ENCODE measurements at places on chromosomes 16 and 17.

DNA sequence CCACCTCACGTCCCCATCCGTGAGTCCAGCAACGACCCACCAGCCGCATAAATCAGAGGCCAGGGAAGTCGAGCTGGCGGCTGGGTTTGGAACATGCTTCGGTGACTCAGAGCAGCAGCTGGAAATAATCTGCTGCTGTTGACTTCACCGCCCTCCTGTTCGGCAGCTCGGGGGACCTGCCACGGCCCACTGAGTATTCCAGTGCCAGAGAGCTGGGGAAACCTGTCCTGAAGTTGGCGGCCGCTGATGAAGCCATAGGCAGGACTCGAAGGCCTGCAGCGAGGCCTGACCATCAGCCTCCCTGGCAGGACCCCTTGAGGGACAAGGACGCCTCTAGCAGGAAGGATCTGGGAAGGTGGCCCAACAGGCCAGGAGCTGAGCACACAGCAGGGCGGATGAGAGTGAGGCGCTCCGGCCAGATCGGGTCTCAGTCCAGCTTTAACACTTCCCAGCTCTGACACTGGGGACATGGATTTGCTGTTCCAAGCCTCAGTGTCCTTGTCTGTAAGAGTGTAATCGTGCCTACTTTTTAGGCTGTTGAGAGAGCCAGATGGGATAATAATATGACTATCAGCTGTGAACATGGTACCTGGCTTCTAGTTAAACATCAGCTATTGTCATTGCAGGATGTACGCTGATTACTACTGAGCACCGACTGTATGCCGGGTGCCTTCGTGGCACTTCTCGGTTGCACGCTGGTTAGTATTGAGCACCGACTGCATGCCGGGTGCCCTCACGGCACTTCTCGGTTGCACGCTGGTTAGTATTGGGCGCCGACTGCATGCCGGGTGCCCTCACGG is 50.4 kb upstream of the CIBAR2 start:
- no peak for DNase-seq

GRCh38 chr17:896953-897661 is 82.5 kb downstream of the NXN start:
- no peak for DNase-seq

- DNase-seq = no peak
These were observed 12.4 kb downstream of the COL1A1 start for GRCh38 chr17:50188921-50189549.

DNA sequence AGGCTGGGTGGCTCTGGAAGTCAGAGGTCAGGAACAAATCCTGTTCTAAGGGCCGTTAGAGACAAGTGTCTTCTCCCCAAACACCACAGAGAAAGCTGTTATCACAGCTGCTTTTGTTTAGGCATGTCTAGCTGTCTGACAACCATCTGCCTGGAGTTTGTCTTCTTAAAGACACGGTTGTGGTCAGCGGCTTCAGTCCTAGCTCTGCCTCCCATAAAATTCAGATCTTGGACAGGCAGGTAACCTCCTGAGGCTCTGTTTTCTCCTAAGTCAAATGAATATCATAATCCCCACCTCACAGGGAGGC is 2.3 kb upstream of the ITGA3 start:
- DNase-seq = no peak

- no peak for DNase-seq
These were observed 11.6 kb downstream of the ACLY start for GRCh38 chr17:41907185-41907556.

DNA sequence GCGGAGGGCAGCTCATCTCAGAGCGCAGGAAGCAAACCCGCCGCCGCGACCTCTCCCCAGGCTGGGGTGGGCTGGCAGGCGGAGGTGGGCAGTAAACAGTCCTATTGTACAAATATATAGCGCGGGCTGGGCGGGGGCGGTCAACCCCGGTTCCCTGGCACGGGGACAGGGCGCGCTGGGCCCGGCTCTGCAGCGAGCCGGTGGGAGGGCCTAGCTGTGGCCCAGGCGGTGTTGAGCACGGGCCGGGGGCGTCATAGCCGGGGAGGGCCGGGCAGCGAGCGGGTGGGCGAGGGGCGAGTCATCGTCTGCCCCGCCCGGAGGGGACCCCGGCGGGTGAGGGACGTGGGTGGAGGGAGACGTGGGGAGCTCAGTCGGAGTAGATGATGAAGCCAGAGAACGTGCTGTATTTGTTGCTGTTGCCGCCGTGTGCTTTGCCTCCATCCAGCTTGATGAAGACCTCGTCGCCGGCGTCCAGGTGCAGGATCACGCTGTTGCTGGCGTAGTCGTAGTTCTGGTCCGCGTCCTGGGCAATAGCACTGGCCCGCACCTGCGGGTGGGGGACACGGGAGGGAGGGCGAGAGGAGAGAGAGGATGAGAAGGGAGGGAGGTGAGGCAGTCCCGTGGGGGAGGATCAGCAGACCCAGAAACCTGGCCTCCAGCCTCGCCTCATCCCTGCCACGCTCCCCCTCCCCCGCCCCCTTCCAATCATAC is 8.1 kb downstream of the C1QL1 start:
- no peak for DNase-seq

DNA sequence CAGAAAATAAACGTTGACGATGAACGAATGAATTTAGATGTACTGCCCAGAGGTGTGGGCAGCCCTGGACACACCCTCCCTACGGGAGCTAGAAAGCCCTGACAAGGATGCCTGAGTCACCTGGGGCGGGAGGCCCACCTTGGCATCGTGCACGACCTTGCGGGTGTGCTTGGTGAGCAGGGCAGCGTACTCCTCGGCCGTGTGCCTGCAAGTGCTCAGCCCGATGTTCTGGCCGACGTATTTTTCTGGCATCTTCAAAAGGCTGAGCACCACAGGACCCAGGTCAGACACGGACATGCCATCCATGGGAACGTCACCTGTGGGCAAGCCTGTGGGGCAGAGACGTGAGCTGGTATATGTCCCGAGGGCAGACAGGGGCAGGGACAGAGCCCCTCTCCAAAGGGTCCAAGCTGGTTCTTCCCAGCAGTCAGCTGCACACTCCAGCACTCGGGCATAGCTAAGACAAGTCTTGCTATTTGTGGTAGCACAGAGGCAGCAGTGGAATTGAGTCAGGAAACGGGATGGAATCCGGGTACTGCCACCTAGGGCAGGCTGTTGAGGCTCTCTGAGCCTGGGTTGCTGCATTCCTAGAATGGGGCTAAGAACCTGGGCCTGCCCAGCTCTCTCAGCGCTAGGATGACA is 10.8 kb downstream of the NMRAL1 start:
- no peak for DNase-seq

DNA sequence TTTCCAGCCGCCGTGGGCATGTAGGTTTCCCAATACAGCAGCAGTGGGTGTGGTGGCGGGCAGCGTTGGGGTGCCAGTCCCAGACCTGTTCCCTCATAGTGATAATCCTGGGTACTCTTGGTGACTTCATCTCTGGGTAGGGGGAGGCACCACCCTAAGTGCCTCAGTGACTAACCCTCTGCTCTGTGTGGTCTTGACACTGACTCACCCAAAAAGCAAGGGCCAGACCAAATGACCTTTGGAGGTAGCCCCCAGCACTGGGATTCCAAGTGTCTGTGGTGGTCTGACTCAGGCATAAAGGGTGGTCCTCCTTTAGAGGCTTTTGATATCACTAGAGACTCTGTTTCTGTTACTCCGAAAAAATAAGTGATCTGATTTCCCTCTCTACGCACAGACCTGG is 908 bp downstream of the CALB2 start:
- DNase-seq = no peak

GRCh38 chr16:57592591-57593003 is 35.8 kb upstream of the ADGRG1 start:
- peak; percentile 63 for DNase-seq

- DNase-seq = no peak
These were observed 80.4 kb downstream of the EFCAB5 start for GRCh38 chr17:30021708-30022317.

GRCh38 chr17:52294301-52294700 is 135.8 kb upstream of the CA10 start:
- no peak for DNase-seq

- no peak for DNase-seq
These were observed 2.7 kb upstream of the IRX5 start for GRCh38 chr16:54928016-54928356.

- no peak for DNase-seq
These were observed 8.0 kb downstream of the TBC1D24 start for GRCh38 chr16:2482708-2483534.

GRCh38 chr17:48357779-48358602 is 72.0 kb downstream of the SKAP1 start:
- DNase-seq = no peak

GRCh38 chr16:10994571-10994970 is 50.2 kb downstream of the CLEC16A start:
- DNase-seq = no peak

DNA sequence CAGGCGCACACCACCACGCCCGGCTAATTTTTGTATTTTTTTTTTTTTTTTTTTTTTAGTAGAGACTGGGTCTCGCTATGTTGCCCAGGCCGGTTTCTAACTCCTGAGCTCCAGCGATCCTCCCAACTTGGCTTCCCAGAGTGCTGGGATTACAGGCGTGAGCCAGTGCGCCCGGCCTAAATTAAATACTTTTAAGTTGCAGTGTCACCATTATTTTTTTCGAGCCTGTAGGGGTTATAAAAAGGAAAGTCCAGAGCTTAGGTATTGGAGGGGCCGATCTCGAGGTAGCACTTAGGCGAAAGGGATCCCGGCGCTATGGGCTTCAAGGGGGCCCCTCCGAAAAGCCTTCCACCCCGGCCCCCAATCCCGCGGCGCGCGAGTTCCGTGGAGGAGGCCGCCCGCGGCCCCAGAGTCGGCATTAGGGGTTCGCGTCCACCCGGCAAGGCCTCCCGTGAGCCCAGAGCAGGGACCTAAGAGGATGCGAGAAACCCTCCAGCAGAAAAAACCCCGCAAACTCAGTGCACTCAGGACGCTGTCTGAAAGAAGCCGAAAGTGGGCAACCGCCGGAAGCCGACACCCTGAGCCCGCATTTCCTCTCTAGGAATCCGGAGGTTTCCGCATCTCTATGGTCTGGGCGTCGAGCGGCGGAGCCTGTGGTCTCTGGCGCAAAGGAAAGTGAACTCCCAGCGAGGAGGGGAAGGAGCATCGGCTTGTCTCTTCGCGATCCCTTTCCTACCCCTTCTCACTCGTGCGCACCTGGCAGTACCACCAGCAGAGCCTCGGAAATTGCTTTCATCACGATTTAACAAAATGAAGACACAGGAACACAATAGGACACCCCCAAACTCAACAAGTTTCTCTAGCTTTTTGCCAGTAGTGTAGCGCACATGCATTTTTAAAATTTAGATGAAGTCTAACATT is 14.1 kb upstream of the RGS9 start:
- DNase-seq = peak; percentile 84

GRCh38 chr17:79461041-79461440 is 149.8 kb downstream of the RBFOX3 start:
- DNase-seq = no peak

- no peak for DNase-seq
These were observed 33.8 kb upstream of the KPNB1 start for GRCh38 chr17:47615766-47616424.

GRCh38 chr16:30989469-30990047 is 4.6 kb downstream of the HSD3B7 start:
- no peak for DNase-seq

GRCh38 chr16:25311950-25312349 is 54.3 kb upstream of the ZKSCAN2 start:
- no peak for DNase-seq

- DNase-seq = no peak
These were observed 17.4 kb downstream of the NF1 start for GRCh38 chr17:31112001-31112661.

DNA sequence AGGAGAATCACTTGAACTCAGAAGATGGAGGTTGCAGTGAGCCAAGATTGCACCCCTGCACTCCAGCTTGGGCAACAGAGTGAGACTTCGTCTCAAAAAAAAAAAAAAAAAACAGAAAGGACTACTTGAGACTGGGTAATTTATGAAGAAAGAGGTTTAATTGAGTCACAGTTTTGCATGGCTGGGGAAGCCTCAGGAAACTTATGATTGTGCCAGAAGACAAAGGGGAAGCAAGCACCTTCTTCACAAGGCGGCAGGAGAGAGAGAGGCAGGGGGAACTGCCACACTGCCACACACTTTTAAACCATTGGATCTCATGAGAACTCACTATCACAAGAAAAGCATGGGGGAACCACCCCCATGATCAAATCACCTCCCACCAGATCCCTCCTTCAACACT is 9.0 kb upstream of the MILR1 start:
- DNase-seq = no peak

DNA sequence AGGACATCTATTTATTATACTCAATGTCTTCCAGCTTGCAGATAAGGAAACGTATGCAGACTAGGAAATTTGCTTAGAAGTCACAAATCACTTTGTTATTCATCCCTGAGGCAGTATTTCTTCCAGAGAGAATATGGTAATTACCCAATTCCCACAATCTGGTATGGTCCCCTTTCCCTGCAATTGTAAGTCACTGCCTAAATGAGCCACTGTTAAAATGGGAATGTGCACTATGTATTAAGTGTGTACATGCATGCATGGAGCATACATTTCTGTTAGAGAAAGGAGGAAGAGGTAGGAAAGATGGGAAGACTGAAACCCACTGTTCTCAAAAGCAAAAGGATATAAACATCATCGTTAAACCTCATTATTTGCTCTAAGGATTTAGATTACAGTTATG is 10.0 kb downstream of the NUFIP2 start:
- DNase-seq = no peak

DNA sequence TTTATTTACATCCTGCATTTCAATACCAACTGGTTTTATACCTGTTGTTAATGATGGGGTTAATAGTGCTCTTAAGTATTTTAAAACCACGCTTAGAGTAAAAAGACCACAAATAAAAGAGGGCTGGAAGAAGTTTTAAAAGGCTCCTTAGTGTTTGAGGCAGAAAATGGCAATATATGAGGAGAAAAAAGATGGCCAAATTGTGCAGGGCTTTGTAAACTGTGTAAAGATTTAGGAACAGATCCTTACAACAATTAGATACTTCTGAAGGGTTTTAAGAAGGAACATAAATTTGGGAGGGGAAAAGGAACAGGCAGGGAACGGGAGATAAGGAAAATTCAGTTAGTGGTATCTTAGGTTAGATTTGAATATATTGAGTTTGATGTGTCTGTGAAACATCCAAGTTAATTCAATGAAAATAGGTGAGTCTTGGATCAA is 12.7 kb downstream of the CDC27 start:
- no peak for DNase-seq

DNA sequence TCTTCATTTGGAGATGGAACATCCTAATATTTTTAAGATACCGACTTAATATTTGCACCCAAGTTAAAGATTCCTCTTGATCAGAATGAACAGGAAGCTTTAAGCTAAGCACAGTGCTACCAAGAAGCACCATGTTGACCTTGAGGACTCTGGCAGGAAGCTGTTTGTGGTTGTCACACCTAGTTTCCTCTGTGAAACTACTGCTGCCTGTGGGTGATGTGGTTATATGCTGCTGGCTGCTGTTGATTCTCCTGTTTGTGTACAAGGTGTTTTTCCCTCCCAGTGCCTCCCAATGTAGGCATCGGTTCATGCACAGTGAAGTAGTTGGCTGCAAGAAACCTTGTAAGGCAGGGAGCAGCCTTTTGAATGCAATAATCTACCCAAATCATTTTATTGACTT is 23.4 kb downstream of the RBL2 start:
- peak; percentile 78 for DNase-seq

GRCh38 chr16:74862743-74863244 is 88.2 kb upstream of the FA2H start:
- peak; percentile 13 for DNase-seq

Data from stimulated activated CD4-positive, alpha-beta T cell treated with anti-CD3 and anti-CD28 coated beads, Interleukin-1b, Interleukin-23, amount 100 ng/mL, for 48 hours (primary cell).